ENCODE measurements at places on chromosomes 6 and 20. TPM values are rescaled to one million over a fixed set of nuclear protein-coding genes. Genes with fewer than 3 reads are reported as not detected.

DNA sequence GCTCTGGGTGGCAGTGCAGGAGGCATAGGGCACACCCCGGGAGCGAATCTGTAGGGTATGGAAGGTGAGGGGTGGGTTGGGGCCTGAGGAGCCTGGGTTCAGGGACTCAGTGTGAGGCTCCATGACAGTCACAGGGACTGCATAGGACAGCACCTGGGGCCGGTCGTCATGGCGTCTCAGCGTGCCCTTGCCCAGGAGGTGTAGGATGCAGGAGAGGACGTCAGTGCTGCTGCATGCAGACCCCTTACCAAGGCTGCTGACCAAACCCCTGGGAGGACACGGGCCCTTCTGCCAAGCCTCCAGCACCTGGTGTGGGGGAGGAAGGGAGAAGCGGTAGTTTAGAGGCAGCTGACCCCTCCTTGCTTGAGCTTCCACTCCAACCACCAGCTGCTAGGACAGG lies 15.9 kb downstream of the CUL7 start:
- no peaks in the 10 kb centered on the region for H3K4me1 ChIP-seq
- H3K27me3 ChIP-seq: no peaks in the 10 kb centered on the region
- H3K27ac ChIP-seq: no peak overlapping the region

- peaks cover 24% of the 10 kb centered on the region for H3K4me1 ChIP-seq
- H3K27ac ChIP-seq: no peak overlapping the region
- H3K27me3 ChIP-seq: peaks cover 41% of the 10 kb centered on the region
- no peak overlapping the region for H3K4me3 ChIP-seq
Observed at GRCh38 chr6:149924206-149924932, 1.4 kb upstream of the RAET1G start.

GRCh38 chr6:7905416-7905815 lies 5.2 kb downstream of the TXNDC5 start:
- DNase-seq: no peak
- H3K4me1 ChIP-seq: peaks cover 9% of the 10 kb centered on the region
- H3K27ac ChIP-seq: no peak overlapping the region
- H3K4me3 ChIP-seq: no peak overlapping the region
- peaks cover 33% of the 10 kb centered on the region for H3K36me3 ChIP-seq

GRCh38 chr20:20890751-20891150 lies 178.3 kb upstream of the RALGAPA2 start:
- H3K4me1 ChIP-seq: no peaks in the 10 kb centered on the region
- no peaks in the 10 kb centered on the region for H3K27me3 ChIP-seq
- H3K4me3 ChIP-seq: no peak overlapping the region
- no peaks in the 10 kb centered on the region for H3K36me3 ChIP-seq
- DNase-seq: no peak

DNA sequence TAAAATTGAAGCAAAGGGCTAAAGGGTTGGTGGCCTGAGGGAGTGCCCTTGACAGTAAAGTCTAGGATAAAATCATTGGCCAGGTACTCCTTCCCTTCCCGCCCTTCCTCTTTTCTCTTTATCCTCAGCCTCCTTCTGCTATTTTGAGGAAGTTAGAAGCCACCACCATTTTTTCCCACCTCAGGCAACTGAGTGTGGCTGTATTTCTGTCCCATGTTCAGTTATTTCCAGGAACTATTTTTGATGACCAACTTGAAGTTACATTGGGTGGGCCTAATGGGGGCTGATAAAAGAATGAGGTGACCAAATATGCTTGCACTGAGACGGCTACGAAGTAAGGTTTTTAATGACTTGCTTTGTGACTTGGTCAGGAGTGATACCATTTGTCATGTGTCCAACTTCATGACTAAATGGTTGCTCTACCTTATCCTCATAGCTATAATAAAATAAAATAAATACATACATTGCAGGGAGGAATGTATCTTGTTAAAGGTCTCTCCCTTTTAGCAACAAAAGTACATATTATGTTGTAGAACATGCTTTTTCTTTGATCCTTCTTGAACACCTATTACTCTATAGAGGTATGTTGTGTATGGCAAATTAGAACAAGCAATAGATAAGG lies 12.0 kb downstream of the PTPN1 start:
- no peak for DNase-seq
- peaks cover 4% of the 10 kb centered on the region for H3K36me3 ChIP-seq
- peak overlapping the region; percentile 35 for H3K27ac ChIP-seq
- H3K4me3 ChIP-seq: peak overlapping the region; percentile 10

DNA sequence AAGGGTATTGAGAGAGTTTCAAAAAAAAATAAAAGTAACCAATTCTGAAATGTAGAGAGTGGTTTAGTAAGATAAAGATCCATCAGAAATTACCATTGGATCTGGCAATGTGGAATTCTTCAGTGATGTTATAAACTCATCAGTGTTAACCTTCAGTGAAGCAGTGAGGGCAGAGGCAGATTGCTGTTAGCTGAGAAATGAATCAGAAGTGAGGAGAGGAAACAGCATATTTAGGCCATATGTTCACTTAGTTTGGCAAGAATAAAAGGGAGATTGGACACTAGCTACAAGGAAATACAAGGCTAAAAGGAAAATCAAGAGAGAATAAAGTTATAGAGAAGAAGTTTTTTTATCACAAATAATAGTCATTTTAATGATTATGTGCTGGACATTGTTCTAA lies 9.6 kb downstream of the KCNQ5 start:
- no peak for DNase-seq
- no peak overlapping the region for H3K4me3 ChIP-seq
- no peaks in the 10 kb centered on the region for H3K27me3 ChIP-seq
- no peaks in the 10 kb centered on the region for H3K4me1 ChIP-seq

DNA sequence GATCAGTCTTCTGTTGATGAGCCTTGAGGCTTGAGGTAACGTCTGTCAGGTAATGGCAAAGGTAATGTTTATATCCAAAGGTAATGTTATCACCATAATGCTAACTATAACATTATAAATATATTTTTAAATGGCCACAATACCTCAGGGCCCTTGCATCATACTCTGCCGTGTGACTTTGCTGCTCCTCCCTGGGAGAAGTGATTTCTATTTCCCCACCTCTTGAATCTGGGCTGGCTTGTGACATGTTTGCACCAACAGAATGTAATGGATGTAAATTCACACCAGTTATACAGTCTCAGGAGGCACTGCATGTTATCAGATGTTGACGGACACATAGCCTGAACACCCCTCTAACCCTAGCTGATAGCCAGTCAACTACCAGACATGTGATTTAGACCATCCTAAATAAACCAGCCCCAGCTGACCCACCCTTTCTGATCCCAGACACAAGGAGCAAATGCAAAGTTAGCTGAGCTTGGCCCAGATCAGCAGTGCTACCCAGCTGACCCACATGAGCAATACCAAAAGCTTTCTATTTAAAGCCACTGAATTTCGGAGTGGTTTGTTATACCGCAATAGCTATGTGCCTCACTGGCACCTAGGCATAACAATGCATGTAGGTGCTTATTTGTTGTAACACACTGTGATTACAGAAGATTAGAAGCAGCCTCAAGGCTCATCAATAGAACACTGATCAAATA lies 93.8 kb upstream of the SIRPA start:
- H3K4me3 ChIP-seq: no peak overlapping the region
- no peak overlapping the region for H3K27ac ChIP-seq
- no peak for DNase-seq
- no peaks in the 10 kb centered on the region for H3K36me3 ChIP-seq
- peaks cover 37% of the 10 kb centered on the region for H3K27me3 ChIP-seq
- peaks cover 6% of the 10 kb centered on the region for H3K4me1 ChIP-seq

DNA sequence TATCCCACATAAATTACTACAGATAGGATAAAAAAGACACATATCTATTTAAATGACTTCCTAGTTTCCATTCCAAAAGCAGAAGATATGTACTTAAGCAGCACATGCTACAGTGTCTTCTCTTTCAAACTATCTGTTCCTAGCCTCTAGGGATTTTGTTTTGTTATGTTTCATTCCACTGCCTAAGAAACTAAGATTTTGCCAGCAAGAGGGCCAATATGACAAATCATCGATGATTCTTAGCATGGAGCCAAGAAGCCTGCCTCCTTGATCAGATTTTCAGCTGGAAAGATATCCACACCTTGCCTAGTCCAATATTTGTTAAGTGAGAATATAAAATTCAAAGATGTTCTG lies 7.0 kb downstream of the SNX5 start:
- peaks cover 3% of the 10 kb centered on the region for H3K36me3 ChIP-seq
- H3K27me3 ChIP-seq: no peaks in the 10 kb centered on the region
- peaks cover 86% of the 10 kb centered on the region for H3K4me1 ChIP-seq
- peak overlapping the region; percentile 44 for H3K27ac ChIP-seq
- no peak for DNase-seq

DNA sequence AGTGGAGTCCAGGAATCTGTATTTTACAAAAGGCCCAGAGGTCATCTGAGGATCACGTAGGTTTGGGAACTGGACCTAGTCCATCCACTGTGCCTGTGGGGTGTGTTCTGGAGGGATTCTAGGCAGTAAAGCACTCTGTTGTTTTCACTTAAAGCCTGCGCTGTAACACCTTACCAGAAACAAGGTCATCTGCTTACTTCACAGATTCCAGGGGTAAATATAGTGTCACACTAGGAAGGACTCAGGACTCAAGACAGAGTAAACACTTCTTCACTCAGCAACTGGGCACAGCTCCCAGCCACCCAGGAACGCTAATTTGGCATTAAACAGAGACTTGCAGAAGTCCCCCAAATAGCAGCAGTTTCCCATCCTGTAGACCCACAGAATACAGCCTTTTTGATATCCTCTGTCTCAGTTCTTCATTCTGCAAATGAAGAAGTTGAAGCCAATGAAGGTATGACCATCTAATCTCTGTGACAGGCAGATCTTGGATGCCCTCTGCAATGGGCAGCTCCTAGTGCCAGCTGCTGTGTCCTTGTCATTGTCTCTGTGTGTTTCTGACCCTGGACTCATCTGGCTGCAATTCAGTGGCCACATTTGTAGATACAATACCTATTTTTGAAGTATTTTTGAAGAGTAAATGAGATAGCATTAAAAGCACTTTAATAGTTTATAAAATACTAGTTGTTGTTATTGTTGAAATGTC lies 129.1 kb downstream of the SLC24A3 start:
- H3K4me1 ChIP-seq: no peaks in the 10 kb centered on the region
- no peak overlapping the region for H3K27ac ChIP-seq
- no peak overlapping the region for H3K4me3 ChIP-seq
- no peaks in the 10 kb centered on the region for H3K36me3 ChIP-seq
- no peaks in the 10 kb centered on the region for H3K27me3 ChIP-seq

DNA sequence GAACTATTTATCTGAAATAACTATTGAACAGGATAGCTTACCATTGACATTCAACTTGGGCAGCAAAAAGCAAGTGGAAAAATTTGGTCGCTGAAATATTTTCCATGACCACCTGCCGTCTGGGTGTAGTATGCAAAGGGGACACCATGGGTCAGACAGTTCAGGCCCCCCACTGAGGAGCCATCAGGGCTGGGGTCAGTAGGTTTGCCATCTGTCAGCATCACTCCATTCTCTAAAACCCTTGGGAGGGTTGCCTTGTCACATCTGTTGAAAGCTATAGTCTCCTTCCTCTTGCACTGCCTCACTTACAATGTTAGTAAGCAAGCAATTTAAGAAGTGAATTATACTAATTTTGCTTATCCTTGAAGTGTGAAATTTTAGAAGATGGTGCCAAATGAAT lies 44.9 kb downstream of the NRN1 start:
- no peaks in the 10 kb centered on the region for H3K4me1 ChIP-seq
- H3K27me3 ChIP-seq: no peaks in the 10 kb centered on the region
- no peaks in the 10 kb centered on the region for H3K36me3 ChIP-seq
- H3K4me3 ChIP-seq: no peak overlapping the region

DNA sequence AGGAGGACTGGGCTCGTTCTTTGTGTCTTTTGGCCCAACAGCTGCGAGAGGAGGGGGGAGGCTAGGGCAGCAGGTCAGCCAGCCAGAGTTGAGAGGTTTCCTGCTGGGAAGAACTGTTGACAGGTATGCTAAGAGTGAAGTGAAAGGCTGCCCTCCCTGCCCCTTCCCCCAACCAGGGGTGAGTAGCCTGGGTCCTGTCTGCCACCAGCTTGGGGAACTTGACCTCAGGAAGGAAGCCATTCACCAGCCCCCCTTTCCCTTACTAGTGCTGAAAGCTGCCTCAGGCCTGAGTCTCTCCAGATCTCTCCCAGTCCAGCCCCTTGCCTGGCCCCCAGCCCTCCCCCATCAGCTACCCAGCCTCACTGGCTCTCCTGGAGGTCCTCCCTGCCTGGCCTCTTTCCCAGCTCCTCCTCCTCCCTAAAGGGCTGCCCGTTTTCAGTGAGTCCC lies 20.7 kb upstream of the ZNF76 start:
- no peak overlapping the region for H3K4me3 ChIP-seq
- H3K36me3 ChIP-seq: no peaks in the 10 kb centered on the region
- no peak for DNase-seq
- H3K27me3 ChIP-seq: no peaks in the 10 kb centered on the region

- H3K4me1 ChIP-seq: no peaks in the 10 kb centered on the region
- no peaks in the 10 kb centered on the region for H3K27me3 ChIP-seq
- H3K4me3 ChIP-seq: no peak overlapping the region
- no peaks in the 10 kb centered on the region for H3K36me3 ChIP-seq
Observed at GRCh38 chr6:79377047-79377446, 142.6 kb upstream of the HMGN3 start.

CLDN20 gene
- not detected for total RNA-seq

KHDC1L gene
- total RNA-seq: 0.67 TPM

SOBP gene
- total RNA-seq: not detected

DPPA5 gene
- total RNA-seq: not detected

TSPO2 gene
- not detected for total RNA-seq

CLPSL2 gene
- total RNA-seq: not detected

CNR1 gene
- not detected for total RNA-seq

FITM2 gene
- 4.4 TPM for total RNA-seq

THBS2 gene
- total RNA-seq: not detected

TOX2 gene
- total RNA-seq: 9.2 TPM

Data from CD4-positive, CD25-positive, alpha-beta regulatory T cell (primary cell).